ENCODE measurements at places on chromosomes 11 and 22.

DNA sequence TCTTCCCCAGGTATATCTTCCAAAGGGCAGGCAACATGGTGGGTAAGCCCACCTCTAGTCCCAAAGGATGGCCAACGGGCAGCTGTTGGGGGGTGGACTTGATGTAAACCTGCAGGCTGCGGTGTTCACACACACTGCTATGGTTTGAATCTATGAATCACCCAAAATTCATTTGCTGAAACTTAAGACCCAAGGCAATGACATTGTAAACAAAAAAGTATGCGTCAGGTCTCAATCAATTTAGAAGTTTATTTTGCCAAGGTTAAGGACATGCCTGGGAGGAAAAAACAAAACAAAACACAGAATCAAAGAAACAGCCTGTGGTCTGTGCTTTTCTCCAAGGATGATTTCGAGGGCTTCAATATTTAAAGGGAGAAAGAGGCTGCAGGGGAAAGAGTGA, 18.3 kb downstream of the RCN1 start:
- no peak for DNase-seq

GRCh38 chr11:35344681-35345574, 74.4 kb downstream of the SLC1A2 start:
- DNase-seq, result no peak

DNA sequence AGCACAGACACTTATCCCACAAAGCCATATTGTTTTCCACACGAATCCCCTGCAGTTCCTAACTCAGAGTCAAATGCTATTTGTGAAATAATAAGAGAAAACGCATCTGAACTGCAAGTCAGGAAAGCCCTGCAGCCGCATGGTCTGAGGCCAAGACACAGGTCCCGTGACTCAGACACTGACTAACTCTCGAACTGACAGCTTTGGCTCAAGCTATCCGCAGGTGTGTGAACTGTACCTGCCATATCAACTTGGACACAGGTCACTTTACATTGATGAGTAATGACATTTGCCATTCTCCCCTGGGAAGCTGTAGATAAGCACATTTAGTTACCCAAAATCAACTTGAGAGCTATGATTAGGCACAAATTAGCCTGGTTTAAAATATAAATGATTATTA, 34.9 kb upstream of the NFRKB start:
- no peak for DNase-seq

DNA sequence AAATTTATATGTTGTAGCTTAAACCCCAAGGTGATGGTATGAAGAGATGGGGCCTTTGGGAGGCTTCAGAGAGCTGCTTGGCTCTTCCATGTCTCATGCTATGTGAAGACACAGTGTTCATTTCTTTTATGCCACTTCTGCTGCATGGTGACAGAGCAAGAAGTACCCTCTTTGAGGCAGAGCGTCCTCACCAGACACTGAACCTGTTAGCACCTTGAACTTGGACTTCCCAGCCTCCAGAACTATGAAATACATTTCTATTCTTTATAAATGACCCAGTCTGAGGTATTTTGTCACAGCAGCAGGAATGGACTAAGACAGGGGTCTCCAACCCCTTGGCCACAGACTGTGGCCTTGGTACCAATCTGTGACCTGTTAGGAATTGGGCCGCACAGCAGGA, 146.4 kb upstream of the TIMP3 start:
- DNase-seq, result no peak

DNA sequence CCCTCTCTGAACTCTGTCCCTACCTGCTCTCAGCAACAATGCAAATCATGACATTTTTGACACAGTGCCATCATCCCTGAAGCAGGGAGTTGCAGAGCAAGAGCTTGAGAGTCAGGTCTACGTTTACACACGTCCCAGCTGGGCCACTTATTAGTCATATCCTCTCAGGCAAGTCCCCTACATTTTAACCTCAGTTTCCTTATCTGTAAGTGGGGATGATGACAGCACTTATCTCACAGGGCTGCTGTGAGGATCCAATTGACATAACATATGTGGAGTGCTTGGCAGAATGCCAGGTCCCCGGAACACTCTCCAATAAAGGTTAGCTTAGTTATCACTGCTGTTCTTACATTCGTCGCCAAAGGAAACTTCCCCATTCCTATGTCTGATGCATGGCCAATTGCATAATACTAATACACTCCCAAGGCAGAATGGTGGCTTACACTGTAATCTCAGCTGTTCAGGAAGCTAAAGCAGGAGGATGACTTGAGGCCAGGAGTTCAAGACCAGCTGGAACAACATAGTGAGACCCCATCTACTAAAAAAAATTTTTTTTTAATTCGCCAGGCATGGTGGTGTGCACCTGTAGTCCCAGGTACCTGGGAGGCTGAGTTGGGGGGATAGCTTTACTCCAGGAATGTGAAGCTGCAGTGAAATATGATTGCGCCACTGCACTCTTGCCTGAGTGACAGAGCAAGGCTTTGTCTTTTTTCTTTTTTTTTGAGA, 16.6 kb downstream of the ASCC2 start:
- DNase-seq, result no peak

GRCh38 chr11:75334976-75335375, 16.5 kb downstream of the ARRB1 start:
- DNase-seq, result no peak

DNA sequence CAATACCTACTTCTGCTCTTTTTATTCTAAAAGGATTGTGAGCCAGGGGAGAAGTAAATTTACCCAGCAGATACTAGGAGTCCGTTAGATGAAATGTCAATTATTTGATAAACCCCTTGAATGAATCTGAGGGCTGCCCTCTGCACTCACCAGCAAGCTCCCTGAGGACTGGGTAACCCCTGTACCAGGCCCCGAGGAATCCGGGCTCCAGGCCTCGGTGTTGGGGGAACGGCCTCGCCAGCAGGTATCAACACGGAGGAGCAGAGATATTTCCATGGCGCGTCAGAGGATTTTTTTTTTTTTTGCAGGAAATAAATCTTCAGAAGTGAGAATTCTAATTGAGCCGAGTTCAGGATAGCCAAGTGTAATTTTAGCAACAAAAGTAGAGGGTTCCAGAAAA, 1408.8 kb downstream of the BRD1 start:
- no peak for DNase-seq

DNA sequence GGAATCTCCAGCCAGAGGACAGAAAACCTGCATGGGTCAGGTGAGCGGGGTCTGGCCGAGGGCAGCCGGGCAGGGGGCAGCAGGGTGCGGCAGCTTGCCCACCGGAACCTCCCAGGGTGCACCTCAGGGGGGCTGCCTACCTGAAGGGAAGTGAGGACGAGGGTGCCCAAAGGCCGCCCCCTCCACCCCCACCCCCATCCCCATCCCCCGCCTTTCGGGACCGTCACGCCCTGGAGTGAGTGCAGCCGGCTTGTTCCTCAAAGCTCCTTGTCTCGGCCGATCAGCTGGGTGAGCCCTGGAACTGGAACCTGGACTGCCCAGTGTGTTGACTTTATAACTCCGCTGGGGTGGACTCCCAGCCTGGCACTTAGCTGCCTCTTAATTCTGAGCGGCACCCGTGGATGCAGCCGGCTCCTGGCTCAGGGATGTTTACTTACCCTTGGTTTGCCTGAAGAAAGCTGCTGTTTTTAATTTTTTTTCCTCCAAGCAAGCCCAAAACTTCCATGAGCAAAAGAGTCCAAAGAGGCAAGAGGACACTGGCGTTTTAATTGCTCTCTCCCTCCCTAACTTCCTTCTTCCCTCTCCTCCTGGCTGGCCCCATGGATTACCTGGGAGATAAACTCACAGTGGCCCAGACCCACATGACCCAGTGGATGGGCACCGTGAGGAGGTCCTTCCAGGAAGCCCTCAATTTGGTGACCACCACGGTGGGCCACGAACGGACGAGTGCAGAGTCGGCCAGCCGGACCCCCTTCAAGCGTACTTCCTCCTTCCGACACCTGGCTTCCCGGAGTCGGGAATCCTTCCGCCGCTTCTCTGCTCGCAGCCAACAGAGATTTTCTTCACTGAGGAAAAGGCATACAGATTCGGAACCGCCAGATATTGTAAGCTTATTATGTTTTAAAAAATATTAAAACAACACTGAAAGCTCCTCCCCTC, 87.8 kb upstream of the CRYBB3 start:
- DNase-seq, result no peak

DNA sequence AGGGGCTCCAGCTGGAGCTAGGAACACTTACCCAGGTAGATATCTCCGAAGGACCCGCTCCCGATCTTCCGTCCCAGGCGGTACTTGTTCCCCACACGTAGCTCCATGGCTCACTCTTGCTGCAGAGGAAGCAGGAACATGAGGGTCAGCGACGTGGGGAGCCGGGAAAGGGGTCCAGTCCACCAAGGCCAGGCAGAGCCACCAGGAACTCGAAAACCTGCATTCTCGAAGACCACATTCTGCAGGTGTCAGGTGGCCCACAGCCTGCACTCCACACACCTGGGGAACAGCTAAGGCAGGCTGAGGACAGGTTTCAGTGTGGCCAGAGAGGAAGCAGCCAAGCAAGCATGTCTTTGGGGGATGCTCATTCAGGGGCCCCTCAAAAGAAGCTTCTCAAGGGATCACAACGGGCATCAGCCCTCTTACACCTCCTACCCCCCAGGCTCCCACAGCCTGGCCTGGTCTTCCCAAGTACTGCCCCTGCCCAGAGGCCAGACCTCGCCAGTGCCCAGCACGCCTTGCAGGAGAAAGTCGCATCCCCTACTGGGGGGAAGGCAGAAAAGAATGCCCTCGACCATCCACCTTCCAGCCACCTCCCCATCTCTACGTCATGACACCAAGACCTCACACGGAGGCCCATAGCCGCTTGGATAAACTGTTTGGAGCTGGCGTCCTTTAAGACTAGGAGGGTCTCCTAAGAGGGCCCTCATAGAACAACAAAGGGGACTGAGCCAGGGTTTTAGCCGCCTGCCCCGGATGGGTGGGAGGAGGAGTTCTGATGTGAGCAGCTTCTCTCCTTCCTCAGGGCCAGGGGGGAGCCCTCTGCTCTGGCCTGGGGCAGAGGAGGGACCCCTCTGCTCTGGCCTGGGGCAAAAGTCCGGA, 2.9 kb downstream of the CSNK1E start:
- DNase-seq, result no peak

DNA sequence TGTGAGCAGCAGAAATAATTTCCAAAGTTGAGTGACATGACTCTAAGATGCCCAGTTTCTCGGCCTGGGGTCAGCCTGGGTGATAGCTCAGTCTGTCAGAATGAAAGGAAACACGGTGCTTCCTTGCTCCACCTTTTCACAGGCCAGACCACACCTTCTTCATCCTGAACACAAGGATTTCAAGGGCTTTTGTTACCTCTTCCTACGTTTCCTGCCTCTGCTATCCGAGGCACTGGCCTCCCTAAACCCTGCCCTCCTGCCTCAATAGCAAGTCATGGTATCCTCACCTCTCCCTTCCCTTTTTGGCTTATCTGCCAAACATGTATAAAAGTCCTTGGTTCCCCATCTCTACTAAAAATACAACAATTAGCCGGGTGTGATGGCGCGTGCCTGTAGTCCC, 1.7 kb upstream of the OR51E1 start:
- DNase-seq, result no peak

DNA sequence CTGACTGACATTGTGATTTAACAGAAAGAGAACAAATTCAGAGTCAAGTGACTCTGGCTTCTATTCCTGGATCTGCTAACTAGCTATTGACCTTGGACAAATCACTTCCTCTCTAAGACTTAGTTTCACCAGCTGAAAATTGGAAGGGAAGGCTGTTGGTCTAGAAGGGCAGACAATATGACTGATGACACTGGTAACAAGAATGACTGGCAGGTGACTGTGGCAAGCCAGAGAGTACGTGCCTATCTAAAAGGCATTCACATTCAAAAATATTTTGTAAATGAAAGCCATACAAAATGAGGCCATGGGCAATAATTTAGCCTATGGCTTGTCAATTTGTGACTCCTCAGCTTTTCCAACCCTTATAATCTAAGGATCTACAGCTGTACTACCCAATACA, 23.5 kb downstream of the SERGEF start:
- DNase-seq, result no peak

GRCh38 chr22:24542641-24543040, 12.3 kb downstream of the GUCD1 start:
- no peak for DNase-seq

- no peak for DNase-seq
Observed at GRCh38 chr11:28619846-28620540, 511.8 kb downstream of the METTL15 start.

GRCh38 chr22:37972527-37972926, 11.8 kb downstream of the SOX10 start:
- no peak for DNase-seq

DNA sequence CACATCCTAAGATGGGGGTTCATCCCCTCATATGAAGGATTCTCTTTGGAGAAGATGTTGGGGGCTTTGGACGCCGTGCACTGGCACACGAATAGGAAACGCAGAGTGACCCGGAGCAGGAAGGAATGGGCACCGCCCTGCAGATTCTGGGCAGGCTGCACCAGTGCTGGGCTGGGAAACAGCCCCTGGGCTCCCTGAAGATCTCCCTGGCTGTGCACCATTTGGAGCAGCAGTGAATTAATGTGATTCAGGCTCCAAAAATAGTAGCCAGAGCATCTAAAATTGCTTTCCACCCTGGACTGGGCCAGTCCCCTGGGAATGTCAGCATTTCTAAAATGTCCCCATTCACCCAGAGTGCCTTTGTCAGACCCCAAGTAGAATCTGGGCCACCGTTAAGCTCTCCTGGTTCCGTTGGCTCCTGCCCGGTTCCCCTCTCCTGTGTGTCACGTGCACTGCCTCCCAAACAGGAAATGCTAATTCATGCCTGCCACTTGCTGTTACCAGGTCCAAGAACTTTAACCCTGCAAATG, 18.6 kb downstream of the IRAG1 start:
- DNase-seq, result no peak

DNA sequence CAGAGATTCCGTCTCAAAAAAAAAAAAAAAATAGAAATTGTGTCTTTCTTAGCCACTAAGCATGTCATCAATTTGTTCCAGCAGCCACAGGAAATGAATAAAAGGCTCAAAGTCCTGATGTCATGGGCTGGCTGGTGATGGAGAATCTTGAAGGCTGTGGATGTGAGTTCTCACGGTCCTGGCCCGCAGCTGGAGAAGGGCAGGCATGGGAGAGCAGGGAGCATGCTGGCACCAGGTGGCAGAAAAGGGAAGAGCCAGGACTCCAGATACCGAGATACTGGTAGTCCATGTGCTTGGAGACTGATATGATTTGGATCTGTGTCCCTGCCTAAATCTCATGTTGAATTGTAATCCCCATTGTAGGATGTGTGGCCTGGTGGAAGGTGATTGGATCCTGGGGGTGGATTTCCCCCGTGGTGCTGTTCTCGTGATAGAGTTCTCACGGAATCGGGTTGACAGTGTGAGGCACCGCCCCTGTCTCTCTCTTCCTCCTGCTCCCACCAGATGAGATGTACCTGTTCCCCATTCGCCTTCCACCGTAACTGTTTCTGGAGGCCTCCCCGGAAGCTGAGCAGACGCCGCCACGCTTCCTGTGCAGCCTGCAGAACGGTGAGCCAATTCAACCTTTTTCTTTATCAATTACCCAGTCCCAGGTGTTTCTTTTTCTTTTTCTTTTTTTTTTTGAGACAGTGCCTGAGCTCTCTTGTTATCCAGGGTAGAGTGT, 18.1 kb downstream of the MRGPRD start:
- DNase-seq, result no peak

DNA sequence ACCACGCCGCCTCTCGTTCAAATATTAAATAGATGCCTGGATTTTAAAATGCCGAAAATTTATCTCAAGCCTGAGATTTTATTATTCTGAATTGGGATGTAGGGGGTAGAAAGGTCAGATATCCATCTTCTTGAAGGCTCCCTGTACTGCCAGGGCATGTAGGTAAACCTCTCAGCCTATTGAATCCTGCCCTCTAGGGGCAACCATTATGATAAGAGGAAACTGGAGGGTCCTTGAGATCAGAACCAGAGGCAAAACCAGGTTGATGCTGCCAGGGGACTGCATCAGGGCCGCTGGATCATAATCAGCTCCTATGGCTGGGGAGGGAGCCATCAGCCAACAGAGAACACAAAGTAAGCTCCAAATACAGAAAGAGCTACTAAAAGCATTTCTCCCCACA, 92.4 kb downstream of the KCNC1 start:
- no peak for DNase-seq
